Activated CD4-positive, alpha-beta T cell treated with anti-CD3 and anti-CD28 coated beads, Interleukin-2, amount 50 U/mL, for 24 hours (primary cell): ENCODE measurements at places on chromosomes 7 and 10.

DNA sequence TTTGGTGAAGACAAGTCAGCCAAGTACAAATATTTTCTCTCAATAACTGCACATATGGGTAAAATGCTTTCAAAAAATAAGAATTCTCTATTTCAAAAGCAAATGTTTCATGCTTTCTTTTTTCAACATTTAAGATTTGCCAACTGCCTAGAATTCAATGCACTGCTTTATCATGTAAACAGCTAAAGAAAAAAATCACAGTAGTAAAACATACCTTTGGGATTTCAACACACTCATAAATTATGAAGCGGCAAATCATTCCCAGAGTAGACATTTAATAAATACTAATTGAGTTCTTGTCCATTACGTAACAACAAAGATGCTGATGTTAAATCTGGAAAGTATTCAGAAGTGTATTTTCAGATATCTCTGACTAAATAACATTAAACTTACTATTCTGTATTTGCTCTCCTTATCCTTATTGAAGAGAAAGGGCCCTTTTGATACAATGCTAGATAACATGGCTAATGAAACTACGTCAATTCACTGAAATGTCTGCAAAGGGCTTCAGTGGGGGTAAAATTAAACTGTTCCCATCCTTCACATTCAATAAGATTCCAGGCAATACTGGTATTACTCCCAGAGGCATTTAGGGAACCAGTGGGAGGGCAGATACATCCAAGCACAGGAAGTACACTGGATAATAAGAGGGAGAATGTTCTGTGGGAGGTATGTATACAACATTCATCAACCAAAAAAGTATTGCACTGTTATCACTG is 13.9 kb downstream of the NAPEPLD start:
- no peak for DNase-seq

DNA sequence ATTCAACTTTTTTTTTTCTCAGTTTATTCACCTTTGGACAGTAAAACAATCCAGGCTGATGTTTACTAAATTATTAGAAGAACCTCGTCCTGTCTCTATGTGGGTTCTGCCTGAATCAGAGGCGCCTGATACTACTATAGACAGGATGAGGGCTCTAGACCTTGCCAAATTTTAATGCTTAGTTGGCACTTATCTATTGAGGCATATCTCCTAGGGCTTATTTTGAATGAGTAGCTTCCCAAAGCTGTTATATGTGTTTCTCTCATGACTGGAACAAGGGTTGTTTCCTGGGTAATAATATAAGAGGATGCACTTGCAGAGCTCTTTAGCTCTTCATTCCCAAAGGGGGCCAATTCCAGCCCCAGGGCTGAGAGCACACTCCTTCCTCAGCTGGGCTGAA is 23.6 kb downstream of the HECW1 start:
- no peak for DNase-seq

DNA sequence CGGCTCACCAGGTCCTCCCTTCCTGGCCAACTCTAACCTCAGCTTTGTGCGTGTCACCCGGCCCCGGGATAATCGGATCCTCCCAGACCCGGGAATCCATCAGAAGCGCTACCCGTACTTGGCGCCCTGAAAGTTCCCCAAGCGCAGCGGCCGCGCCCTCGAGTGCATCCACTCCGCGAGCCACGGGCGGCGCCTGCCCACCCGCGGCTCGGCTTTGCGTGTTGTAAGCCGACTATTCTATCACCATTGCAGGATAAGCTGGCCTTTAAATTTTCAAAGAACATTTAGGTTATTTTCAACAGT is 35.7 kb upstream of the EBLN1 start:
- no peak for DNase-seq

DNA sequence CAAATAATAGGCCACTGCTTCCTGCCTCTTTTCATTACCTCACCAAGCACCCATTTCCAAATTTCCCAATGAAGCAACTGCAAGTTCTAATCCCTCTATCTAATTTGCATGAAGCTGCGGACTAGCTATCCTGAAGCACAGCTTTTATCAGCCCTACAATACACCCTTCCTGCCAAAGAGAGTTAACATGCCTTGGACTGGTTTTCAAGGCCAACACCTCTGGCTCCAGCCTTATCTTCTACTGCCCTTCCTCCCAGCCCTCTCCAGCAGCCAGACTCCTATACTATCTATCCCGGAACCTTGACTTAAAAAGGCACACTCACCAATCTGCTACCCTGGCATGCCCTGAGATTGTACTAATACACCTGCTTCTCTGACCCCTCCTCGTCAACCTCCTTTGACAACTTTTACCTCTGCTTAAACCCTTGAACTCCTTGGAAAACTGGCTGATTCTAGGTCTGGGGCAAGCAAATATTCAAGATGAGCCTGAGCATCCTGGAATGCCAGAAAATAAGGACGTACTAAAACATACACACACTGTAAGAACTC is 73.4 kb downstream of the SGMS1 start:
- no peak for DNase-seq

DNA sequence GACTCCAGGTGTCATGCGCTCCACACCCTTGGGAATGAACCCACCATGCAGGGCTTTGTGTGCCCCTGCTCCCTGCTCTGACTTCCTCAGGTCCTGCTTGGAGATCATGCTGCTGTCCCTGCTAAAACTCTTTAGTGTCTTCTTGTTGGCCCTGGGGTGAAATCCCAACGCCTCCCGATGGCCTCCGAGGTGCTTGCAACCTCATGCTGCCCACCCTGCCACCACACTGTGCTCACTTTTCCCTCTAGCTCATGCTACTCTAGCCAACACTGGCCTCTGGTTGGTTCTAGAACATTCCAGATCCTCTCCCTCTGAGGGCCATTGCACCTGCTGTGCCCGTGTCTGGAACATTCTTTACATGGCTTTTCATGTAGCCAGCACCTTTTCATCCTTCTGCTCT is 227.7 kb downstream of the ADAM12 start:
- no peak for DNase-seq

- DNase-seq: no peak
Observed at GRCh38 chr10:35423505-35424306, 87.4 kb downstream of the CCNY start.

DNA sequence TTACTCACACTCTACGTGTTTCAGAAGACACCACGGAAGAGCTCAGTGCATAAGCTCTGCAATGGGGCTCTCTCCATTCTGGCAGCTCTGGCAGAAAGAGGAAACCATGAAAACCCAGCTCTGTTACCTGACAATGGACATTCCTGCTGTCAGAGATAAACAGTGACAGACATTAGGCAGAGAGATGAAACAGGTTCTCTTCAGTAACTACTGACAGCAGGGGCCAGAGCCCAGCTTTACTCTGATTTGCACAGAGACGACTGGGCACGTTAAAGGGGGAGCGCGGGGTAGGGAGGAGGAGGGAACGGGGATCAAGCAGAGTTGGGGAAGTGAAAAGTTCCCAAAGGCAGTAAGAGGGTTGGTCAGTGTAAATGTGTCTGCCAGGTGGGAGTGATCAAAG is 206.1 kb downstream of the RAMP3 start:
- no peak for DNase-seq

DNA sequence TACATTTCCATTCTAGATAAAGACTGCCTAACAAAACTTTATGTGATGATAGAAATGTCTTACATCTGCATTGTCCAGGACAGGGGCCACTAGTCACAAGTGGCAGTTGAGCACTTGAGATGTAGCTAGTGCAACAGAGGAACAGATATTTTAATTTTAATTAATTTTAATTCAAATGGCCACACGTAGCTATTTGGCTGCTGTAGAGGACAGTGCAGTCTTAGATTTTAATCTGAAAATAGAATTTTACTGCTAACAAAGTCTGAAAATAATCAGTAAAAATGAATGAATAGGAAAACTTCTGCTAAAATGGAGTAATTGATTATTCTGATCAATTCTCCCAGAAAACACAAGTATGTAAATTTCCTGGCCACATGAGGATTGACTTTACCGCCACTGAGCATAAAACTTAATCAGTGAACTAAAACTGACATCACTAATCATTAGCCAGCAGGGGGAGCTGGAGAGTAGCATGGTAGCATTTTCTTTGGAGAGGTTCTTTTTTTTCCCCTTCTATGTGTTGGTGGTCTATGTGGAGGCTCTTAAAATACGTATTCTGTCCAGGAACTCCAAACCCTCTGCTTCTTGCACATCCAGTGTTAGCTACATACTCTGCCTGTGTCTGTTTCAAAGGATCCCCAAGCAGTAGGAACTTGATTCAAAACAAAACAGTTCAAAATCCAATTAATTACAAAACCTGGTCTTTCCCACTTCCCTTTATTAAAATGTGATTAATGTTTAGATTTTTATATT is 52.1 kb downstream of the TSPAN12 start:
- DNase-seq: peak; percentile 47

DNA sequence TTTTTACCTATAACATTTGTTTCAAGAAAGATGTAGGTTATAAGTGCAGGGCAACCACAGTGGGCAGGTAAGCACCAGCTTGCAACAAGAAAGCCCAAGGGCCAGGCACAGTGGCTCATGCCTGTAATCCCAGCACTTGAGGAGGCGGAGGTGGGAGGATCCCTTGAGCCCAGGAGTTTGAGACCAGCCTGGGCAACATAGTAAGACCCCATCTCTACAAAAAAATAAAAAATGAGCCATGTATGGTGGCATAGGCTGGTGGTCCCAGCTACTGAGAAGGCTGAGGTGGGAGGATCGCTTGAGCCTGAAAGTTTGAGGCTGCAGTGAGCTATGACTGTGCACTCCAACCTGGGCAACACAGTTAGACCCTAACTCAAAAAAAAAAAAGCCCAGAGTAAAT is 12.8 kb downstream of the BCL7B start:
- no peak for DNase-seq

DNA sequence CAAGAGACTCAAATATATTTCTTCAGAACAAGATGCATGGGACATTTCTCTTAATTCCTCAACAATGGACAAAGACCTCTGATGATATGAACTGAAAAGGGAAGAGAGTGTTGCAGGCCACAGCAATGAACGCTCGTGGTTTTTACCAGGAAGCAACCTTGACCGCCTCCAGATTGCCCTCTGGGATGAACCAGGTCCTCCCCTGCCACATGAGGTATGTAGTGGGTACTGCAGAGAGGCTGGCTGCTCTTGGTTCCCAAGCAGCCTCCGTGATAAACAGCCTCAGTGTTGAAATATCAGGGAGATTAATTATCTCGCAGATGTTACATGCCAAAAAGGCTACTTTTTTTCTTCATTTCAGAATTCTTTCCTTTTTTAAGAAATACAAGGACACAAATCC is 338.8 kb downstream of the ELMO1 start:
- no peak for DNase-seq

DNA sequence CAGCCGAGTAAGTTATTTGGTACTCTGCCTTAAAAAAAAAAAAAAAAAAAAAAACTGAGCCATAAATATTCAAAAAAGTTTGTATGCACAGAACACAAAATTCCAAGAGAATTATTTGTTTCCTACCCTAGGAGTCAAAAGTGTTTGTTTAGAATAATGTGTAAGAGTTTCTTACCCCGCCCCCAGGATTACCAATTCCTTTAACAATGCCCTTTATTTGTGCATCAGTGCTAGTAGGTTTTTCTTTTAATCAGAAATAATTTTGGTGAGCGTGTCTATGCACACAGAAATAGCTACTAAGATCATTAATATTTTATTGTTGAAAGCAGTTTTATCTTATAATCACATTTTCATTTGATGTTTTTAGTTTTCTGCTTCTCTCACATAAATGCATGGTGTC is 374.6 kb downstream of the DPP6 start:
- DNase-seq: no peak

DNA sequence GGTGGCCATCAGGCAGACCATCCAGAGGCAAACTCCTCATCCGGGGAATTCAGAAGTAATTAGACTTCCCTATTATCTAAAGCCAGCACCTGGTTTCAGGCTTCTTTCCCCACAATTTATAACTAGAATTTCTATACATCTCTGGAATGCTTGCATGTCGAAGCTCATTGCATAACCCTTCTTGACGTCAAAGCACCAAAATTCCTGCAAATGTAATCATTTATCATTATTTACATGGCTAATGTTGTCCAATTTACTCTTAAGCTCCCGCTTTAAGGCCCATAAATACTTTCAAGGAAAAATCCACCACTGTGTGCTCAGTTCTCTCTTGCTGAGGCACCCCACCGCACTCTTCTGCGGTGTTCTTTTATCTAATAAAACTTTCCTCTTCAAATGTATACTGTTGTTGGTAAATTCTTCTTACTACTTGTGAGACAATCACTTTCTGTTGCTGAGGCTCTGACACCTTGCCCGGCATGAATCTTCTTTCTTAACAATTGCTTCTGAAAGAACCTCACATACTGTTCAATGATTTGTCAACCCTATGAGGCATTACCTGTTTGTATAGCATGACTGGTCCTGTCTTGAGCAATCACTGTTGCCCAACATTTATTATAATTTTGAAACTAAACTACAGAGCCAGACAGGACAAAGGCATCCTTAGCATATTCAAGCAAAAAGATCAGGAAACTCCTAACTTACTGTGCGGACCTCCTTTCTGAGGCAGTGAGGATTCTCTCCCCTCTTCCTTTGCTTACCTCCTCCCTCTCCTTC is 17.4 kb upstream of the GPR141 start:
- no peak for DNase-seq

GRCh38 chr7:132254455-132254854 is 321.8 kb downstream of the PLXNA4 start:
- DNase-seq: no peak

DNA sequence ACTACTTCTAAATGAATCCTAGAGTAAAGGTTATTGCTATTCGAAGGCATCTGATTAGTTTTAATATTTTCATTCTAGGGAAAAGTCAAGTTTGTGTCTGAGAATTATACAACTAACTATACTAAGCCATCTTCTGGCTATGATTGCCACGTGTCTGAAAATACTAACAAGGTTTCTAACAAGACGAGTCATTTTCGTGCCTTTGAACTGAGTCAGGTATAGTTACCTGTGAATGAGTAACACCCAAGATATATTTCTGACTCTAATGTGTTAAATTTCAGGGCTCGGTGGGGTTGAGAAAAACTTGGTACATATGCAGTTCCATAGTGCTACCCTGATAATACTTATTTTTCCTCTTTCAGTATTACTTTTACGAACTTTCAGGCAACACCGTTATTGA is 35.5 kb downstream of the TASOR2 start:
- no peak for DNase-seq

- DNase-seq: no peak
Observed at GRCh38 chr10:121457729-121458128, 140.5 kb downstream of the FGFR2 start.

- DNase-seq: no peak
Observed at GRCh38 chr7:24926623-24927524, 53.1 kb downstream of the OSBPL3 start.

GRCh38 chr7:135391514-135391913 is 118.4 kb downstream of the CNOT4 start:
- no peak for DNase-seq

- DNase-seq: no peak
Observed at GRCh38 chr7:158606671-158607424, 19.2 kb upstream of the PTPRN2 start.

- DNase-seq: no peak
Observed at GRCh38 chr7:111384065-111384891, 178.0 kb downstream of the IMMP2L start.
